ENCODE measurements at places on chromosomes 3 and 15.

- no peak for DNase-seq
Observed at GRCh38 chr15:48643776-48644466, 1.6 kb downstream of the FBN1 start.

DNA sequence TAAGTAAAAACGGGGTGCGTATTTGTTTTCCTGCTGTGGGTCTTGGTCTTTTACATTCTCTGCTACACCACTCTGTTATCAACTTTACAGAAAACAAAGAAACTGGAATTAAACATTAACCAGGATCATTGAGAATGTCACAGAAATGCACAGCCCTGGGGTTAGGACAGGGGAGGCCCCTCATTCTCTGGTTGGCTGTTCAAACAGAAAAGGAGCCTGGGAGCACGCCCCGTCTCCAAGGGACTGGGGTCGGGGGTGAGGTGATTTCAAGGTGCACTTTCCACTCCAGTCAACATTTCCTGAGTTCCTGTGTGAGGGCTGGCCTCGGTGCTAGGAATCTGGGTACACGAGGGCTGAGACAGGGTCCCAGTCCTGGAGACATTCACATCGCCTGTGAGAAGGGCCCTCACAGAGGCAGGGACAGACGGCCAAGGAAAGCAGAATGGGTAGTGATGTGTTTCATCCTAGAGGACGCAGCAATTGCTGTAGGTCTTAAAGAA, 30.3 kb downstream of the CPN2 start:
- DNase-seq: no peak

DNA sequence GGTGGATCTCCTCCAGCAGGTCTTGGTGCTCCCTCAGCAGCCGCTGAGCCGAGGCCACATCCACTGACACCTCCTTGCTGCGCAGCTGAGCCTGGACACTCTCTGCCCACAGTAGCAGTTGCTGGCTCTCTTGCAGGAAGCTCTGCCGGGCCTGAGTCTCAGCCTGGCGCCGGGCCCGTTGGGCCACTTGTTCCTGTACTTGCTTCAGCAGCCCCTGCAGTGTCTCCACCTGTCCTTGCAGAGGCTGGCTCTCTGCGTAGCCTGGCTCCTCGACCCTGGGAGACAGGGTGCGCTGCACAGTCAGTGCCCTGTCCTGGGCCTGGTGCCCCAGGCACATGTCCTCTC, 15.5 kb downstream of the SPTBN5 start:
- DNase-seq: no peak

- no peak for DNase-seq
Observed at GRCh38 chr3:47578119-47578632, 489 bp downstream of the CSPG5 start.

- no peak for DNase-seq
Observed at GRCh38 chr15:43277901-43278300, 11.2 kb upstream of the TGM5 start.

- no peak for DNase-seq
Observed at GRCh38 chr3:189838291-189838690, 207.1 kb downstream of the TP63 start.

DNA sequence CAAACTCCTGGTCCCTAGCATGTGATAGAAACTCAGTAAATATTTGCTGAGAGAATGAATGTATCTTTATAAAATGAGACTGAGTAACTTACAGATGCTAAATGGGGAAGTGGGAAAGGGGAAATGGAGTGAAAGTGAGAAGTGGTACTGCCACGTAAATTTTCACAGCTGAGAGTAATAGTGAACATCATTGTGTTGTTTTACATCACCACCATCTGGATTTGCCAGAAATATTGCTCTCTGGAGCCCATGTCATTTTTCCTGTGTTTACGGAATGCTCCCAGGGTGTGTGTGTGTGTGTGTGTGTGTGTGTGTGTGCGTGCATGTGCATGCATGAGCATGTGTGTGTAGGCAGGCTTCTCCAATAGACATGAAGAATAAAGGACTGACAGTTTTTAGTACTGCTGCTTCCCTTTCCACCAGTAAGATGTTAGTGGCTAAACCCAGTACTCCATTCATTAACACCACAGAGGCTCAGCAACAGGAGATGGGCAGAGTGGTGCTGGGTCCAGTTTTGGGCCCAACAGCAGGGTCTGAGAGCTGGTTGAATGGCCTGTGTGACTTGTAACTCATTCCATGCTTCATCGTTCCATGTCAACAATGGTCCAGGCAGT, 57.3 kb downstream of the DIPK2A start:
- DNase-seq: no peak

- DNase-seq: no peak
Observed at GRCh38 chr3:64340641-64341101, 115.4 kb upstream of the PRICKLE2 start.

DNA sequence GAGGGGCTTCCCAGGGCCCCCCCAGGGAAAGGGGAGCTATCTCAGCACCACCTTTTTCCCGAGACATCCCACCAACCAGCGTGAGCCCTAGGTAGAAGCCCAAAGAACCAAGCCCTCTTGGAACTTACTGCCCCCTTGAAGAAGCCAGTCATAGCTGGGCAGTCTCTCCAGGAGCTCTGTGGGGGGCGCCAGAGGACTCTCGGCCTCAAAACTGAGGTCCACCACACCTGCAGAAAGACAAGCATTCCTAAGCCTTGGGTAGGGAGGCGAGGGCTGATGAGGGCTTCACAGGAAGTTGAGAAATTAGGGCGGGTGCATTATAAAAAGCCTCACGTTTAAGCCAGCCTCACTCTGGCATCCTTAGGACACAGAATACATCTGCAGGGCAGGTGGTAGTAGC, 9.0 kb downstream of the SSUH2 start:
- DNase-seq: no peak

DNA sequence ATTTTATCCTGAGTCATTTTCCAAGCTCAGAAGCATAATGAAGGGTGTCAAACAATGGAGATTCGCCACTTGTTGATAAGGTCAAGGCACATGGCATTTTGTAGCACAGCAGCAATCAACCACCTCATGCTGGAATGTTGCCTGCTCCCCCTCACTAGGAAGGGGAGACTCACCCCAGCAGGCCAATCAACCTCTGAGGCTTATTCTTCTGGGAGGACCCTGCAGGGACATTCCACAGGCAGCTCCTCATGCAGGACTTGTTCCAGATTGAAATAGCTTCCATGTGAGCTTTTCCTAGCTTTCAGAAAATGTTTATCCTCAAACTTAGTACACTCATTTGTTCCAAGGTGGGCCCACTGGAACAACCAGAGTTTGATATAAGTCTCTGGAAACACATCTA, 77.6 kb downstream of the SSR3 start:
- DNase-seq: no peak

GRCh38 chr15:57507111-57507510, 84.6 kb upstream of the MYZAP start:
- DNase-seq: no peak

DNA sequence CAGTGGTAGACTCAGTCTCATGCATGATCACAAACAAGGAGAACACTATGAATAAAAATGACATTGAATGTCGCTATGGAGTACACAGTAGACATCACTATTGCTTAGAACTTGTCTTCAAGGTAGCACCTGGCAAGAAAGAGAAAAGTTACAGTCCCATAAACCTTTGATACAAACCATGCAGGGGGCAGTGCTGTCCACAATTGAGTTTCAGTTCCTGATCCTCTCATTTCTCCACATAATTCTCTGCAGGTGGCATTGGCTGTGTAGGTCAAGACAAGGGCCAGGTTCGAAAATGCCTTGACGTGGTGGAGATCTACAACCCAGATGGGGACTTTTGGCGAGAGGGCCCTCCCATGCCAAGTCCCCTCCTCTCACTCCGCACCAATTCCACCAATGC, 47.9 kb downstream of the KBTBD12 start:
- DNase-seq: no peak

DNA sequence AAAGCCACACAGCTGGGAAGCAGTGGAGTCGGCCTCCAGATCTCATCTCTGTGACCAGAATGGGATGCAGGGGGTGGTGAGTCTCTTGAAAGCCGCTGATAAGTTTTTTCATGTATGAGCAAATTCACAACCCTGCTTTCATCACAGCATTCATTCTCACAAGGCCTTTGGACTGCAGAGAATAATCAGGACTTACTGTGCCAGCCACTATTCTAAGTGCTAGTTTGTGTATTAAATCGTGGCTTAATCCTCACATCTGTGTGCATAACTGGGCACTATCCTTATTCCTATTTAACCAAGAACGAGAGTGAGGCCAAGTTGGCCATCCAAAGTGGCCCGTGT, 64.2 kb upstream of the POLG start:
- DNase-seq: no peak

DNA sequence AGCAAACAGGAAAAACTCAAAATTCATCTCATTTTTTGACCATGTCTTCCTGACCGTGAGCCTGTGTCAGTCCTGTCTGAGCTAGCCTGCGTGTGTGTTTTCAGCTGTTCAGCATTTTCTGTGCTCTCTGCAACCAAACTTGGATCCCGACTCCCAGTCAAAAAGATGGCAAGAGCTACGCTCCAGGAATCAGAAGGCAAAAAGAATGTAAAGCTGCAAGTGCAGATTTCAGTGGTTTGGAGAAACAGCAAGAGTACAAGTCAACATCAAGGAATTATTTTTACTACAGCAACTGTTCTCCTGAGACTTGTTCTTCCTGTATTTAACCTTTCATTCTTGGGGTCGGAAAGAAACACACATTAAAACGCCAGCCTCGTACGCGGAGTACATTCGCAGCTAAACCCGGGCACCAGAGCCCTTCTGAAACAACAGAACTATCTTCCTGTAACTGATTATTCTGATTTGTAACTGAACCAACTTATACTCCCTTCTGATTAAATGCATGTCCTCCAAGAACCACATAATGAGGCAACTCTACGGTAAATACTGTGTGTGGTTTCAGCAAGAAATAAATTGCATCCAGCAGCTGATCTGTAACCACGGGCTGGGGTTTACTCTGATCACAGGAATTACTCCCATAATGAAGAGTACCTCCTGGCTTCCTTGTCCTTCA, 107.4 kb downstream of the LRIG1 start:
- no peak for DNase-seq

DNA sequence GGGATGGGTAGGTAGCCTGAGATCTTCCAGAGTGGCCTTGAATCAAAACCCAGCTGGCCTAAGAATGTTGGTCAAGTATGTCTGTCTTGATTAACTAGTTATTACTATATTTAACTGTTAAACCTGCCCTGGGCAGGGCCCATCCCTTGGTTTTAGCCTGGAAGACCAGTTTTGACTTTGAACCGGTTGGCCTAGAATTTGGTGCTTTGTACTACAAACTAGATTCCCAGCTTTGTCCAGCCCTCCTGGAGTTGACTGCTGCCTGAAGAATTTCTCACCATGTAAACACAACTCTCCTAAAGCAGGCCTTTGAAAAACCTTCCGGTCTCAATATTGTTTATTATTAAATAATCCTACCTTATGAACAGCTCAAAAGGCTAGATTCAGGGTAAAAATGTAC, 16.0 kb downstream of the C15orf62 start:
- no peak for DNase-seq

DNA sequence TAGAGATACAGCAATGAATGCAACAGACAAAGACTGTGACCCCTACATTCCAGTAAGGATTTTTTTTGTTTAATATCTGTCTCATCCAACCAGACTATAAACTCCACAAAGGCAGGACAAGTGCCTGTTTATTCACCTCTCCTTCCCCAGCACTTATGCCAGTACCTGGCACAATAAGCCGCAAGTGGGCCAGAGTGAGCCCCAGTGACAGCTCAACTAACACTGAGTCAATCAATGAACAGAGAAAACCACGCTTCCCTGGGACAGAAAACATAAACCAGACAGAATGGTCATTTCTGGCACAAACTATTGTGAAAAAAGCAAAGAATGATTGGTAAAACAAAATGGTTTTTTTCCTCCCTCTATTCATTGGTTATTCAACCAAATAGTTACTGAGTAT, 52.2 kb downstream of the RYK start:
- no peak for DNase-seq

- DNase-seq: no peak
Observed at GRCh38 chr3:182116386-182116785, 404.7 kb downstream of the SOX2 start.

- DNase-seq: no peak
Observed at GRCh38 chr3:72437661-72438406, 410.4 kb downstream of the SHQ1 start.

DNA sequence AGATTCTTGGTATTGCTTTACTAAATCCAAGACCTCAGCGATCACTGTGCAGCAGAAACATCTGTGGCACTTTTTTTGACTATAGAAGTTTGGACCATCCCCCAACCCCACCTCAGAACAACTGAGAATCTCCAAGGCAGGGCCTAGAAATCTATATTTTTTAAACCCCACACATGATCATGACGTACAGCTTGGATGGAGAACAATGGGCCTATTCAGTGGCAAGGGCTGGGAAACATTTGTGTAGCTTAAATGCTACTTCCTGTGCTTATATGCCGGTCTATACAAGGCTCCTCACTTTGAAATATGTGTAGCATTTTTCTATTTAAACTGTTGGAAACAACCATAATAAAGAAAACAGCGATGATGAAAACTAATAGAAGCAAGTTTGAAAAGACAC, 55.1 kb upstream of the SPRED1 start:
- no peak for DNase-seq

DNA sequence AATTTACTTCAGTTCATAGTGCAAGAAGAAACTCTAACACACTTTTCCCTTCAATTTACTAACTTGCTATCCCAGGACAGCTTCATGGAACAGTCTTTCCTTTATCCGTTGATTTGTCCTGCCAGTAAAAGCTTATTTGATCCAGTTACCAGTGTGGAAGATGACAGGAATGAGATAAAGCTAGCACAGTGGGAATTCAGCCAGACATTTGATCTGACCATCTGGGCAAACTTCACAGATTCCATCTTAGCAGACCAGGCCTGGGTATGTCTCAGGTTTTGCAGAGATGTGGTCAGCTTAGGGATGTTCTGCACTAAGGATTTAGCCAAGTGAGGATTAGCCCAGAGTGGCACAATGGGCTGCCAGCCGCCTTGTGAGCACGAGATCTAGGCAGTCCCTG, 19.7 kb downstream of the CEMIP start:
- no peak for DNase-seq

DNA sequence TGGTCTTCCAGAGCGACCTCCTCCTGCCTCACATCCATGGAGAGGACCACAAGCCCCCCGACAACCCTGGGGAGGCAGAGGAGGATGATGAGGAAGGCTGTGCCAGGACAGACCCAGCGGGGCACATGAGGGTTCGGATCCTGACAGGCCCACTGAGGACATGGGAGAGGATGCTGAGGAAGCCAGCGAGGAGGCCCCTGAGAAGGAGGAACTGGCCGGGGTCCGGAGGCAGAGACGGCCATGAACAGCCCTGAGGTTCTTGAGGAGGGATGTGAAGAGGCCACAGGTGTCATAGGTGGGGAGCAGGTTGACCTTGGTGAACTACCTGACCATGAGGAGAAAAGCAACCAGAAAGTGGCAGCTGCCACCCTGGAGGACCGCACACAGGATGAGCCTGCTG, 54.9 kb upstream of the WNT7A start:
- no peak for DNase-seq

- DNase-seq: peak; percentile 78
Observed at GRCh38 chr15:31091481-31091880, 10.0 kb downstream of the TRPM1 start.

- DNase-seq: peak; percentile 23
Observed at GRCh38 chr3:9793161-9793781, 389 bp downstream of the ARPC4 start.

GRCh38 chr3:119575507-119575906, 3.8 kb upstream of the ADPRH start:
- no peak for DNase-seq

All from Caki2 (cell line).